ENCODE measurements at places on chromosomes 1 and 21.

- peak; percentile 70 for DNase-seq
These were observed 428 bp downstream of the POGZ start for GRCh38 chr1:151458802-151459330.

- DNase-seq: no peak
These were observed 468 bp upstream of the NIBAN1 start for GRCh38 chr1:184974837-184975115.

DNA sequence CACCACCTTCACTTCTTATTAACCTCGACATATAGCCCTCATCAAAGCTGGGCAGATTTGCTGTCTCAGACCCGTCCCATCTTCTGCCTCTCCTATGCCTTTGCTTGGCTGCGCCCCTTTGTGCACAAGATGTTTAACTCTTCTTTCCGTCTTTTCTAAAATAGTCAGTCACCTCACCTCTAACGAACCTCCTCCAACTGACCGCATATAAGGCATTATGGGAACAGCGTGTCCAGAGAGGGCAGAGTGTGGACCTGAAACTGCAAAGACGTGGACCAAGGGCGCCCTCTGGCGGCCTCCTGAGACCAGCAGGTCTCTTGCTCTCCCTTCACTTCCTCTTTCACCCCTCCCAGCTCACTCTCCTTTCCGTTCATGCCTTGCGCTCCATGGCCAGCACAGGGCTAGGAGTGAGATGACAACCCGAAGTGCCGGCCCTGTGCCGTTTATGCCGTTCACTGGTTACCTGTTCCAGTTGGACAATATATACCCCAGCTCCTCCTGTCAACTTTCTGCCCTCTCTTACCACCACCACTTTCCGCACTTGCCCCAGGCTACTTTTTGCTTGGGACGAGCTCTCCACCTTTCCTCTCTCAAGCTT is 2.5 kb upstream of the METTL25B start:
- peak; percentile 83 for DNase-seq

DNA sequence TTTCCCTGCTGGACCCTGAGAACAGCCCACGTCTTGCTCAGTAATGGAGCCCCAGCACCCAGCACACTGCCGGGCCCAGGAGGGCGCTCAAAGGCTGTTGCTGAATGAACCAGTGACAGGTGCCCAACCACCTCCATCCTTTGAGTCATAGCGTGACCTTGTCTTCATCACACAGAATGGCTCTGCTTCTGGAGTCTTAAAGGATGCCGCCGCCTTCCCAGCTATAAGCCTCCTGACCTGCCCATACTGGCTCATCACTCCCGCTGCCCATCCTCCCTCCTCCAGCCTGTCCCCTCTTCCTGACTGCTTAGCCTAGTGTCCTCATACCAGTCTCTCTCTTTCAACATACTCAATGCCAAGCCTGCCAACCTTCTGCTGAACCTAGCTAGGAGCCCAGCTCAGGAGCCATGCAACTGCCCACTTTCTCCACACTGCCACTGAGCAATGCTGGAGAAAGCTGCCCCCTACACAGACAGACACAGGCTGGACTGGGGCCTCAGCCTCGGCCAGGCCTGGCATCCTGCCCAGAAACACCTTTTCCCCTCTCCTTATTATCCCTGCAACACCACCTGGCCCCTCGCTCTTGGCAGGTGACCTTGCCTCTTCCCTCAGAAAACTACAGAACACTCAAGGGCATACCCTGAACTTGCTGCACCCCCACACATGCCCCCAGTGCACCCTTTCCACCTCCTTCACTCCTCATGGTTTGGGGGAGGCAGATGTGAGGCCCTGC is 14.1 kb downstream of the TTC39A start:
- DNase-seq: no peak

- DNase-seq: no peak
These were observed 70.8 kb downstream of the DTL start for GRCh38 chr1:212106286-212106792.

DNA sequence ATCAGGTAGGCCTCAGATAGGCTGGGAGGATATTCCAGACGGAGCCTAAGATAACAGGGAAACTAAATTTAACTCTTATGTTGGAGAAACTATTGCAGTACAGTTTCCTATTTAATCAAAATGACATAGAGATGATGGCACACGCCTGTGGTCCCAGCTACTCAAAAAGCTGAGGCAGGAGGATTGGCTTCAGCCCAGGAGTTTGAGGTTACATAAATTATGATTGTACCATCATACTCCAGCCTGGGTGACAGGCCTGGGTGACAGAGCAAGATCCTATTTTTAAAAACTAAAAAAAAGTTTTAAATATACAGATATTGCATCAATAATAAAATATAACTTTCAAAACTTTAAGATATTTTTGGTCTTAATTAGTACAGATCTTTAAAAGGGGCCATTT is 25.2 kb upstream of the TAL1 start:
- no peak for DNase-seq

GRCh38 chr1:235586413-235586812 is 63.2 kb downstream of the GNG4 start:
- no peak for DNase-seq

- no peak for DNase-seq
These were observed 84.9 kb downstream of the VPS26C start for GRCh38 chr21:37182222-37182621.

DNA sequence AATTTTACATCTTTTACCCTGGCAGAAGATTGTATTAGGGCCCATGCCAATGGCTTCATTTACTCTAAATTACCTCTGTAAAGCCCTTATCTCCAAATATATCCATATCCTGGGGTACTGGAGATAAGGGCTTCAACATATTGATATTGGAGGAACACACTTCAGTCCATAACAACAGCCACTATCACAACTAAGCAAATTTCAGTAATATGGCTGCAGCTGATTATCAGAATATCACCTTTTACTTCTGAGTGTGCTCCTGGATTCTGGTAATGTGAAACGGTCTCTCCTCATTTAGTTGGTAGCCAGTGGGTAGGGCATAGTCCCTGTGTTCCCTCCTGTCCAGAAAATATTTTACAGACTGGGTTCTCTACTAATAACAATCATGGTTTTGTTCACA is 53.3 kb downstream of the IVNS1ABP start:
- no peak for DNase-seq

GRCh38 chr21:41460578-41461527 is 34.8 kb downstream of the MX1 start:
- peak; percentile 57 for DNase-seq

DNA sequence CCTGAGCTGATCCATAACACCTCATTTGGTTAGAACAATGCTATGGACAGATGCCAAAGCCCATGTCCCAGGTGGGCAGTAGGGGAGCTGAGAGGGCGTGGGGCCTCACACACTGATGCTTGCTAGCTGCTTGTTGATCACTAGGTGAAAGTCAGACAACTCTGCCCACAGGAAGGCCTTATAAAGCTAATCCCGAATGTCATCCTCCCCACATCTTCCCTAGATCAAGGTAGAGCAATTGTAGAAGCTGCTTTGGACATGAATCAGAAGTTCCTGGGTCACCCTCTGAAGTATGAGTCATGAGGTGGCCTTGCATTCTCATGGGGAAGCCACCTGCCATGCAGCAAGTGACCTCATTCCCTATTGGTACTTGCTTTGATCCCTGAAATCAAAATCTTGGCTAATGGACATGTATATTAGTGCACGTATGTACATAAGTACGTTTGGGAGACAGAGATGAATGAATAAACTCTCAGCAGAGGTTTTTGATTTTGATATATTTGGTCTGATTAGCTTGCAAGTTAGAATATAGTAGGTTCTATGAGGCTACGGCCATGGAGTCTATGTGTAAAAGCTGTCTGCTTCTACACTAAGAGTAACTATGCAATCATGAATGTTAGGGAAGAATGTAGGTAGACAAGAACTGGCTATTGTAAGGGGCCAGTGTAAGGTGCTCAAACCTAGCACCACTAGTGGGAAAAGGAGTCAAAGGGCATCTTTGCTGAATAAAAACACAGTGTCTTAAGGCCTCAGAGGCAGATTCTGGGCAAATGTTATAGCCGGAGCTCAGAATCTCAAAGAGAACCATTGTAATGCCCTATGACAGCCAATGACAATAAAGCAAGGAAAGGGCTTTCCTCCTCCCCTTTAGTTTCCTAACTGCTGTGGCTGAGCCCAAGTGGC is 52.6 kb downstream of the ABCA4 start:
- DNase-seq: no peak

DNA sequence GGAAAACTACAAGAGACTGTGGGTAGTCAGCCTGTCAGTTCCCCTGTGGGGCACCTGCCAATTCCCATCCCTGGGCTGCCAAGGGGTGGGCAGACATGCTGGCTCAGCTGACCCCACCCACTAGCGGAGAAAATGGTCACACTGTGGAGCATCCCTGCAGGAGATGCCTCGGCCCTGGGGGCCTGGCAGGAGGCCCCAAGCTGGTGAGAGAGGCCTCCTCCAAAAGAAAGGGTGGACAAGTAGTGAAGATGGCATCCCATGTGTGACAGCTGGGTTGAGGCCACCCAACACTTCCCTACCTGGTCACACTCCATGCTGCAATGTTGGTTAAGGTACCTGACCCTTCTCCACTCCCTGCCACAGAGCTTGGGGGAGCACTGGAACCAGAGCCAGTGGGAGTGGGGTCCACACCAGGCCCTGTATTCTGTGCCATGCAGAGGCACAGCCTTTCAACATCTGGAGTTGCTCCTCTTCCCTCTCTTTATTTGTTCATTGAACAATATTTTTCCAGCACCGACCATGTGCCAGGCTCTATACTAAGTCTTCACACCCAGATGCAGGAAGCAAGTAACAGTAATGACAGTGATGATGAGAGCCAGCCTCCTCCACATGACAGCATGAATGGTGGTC is 59.5 kb downstream of the KLHDC7A start:
- no peak for DNase-seq

DNA sequence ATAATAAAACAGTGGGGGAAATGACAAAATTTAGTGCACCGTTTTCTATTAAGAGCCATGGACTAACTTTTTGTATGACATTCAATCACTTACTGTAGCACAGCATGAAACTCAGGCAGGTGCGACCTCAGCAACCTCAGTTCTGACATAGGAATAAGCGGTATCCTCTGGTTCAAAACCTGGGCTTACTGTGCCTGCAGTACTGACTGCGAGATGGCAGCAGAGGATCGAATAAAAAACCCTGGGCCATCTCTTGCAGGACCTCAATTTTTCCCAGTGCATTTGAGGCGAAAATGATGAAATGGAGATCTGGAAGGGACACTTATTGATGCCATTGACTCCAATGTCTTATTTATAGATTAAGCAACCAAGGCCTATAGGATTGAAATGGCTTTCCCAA is 214.7 kb downstream of the ADGRL2 start:
- no peak for DNase-seq

GRCh38 chr1:21669258-21670058 is at the start of gene RAP1GAP:
Gene RAP1GAP, minus strand, starts transcription at chr1:21669357. Its CDS starts 49,325 bp downstream, at chr1:21620032.
- DNase-seq: peak; percentile 20

DNA sequence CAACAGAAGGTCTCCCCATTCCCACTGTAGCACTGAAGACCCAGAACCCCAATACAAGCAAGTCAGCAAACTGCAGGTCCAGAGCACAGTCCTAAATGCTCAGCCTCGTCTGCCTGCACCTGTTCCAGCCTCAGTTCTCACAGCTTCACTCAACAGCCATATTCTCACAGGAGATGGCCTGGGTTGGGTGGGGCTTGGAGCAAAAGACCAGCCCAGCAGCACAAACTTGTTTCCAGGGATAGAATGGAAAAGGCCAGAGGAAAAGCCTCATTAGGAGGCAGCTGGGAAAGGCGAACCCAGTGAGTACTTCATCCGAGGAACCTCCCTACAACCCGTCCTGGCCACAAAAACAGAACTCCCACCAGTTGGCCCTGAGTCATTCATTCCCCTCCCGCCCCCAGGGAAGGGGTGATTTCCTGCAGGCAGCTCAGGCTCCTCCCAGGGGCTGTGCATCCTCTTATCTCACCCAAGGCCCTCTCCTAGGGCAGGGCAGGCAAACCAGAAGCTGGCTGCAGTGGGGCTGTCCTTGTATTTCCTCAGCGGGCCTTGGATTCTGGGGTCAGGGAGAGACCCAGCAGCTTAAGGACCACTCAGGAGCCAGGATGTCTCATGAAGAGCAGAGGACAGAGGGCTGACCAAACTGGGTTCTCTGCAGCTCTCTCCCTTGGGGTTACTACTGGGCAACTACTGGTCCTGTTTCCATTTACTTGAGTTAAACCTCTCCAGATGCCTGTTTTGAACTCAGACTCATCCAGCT is 7.4 kb upstream of the MPL start:
- no peak for DNase-seq

DNA sequence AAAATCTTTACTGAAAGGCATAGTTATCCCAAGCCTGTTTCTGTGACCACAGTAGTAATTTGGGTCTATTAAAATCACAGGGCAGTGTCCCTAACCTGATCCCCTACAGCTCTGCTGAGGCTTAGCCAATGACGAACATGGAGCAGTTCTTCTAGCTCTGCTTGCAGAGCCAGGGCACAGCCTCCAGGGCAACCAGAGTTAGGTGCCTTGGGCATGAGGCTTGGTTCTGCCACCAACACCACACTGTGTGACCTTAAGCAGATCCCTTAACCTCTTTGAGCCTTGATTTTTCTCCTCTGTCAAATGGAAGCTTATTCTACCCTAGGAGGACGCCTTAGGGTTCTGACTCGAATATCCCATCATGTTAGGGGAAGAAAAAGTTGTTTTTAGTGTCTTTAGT is 86.7 kb upstream of the TLR5 start:
- DNase-seq: no peak

DNA sequence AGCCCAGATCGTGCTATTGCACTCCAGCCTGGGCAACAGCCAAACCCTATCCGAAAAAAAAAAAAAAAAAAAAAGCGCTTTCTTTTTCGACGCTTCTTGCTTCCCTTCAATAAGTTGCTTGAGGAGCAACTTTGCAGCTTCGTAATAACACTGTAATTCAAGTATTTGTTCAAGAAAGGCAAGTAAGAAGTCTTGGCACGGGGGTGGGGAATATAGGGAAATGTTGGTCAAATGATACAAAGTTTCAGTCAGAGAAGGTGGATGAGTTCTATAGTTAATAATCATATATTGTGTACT is 871 bp upstream of the PSMA5 start:
- DNase-seq: no peak

Measured in CD4-positive, alpha-beta T cell treated with Interleukin-17A for 1 hour (primary cell).